ENCODE measurements at places on chromosomes 7 and 10. TPM values are rescaled to one million over a fixed set of nuclear protein-coding genes. Genes with fewer than 3 reads are reported as not detected.

DNA sequence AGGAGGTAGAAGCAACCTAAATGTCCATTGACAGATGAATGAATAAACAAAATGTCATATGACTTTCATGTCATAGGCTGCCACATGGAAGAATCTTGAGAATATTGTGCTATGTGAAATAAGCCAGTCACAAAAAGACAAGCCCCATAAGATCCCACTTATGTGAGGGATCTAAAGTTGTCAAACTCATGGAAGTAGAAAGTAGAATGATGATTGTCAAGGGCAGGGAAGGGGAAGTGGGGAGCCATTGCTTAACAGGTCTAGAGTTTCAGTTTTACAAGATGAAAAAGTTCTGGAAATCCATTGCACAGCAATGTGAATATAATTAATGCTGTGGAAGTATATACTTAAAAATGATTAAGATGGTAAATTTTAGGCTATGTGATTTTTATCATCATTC is 229.3 kb upstream of the KMT2E start:
- H3K27ac ChIP-seq = no peak overlapping the region
- no peaks in the 10 kb centered on the region for H3K4me1 ChIP-seq
- H3K27me3 ChIP-seq = no peaks in the 10 kb centered on the region
- H3K4me3 ChIP-seq = no peak overlapping the region

- H3K36me3 ChIP-seq = no peaks in the 10 kb centered on the region
- H3K4me1 ChIP-seq = no peaks in the 10 kb centered on the region
- no peak overlapping the region for H3K27ac ChIP-seq
- no peak for DNase-seq
- H3K4me3 ChIP-seq = no peak overlapping the region
- H3K27me3 ChIP-seq = no peaks in the 10 kb centered on the region
These were observed 174.0 kb downstream of the CELF2 start for GRCh38 chr10:11191678-11192077.

DNA sequence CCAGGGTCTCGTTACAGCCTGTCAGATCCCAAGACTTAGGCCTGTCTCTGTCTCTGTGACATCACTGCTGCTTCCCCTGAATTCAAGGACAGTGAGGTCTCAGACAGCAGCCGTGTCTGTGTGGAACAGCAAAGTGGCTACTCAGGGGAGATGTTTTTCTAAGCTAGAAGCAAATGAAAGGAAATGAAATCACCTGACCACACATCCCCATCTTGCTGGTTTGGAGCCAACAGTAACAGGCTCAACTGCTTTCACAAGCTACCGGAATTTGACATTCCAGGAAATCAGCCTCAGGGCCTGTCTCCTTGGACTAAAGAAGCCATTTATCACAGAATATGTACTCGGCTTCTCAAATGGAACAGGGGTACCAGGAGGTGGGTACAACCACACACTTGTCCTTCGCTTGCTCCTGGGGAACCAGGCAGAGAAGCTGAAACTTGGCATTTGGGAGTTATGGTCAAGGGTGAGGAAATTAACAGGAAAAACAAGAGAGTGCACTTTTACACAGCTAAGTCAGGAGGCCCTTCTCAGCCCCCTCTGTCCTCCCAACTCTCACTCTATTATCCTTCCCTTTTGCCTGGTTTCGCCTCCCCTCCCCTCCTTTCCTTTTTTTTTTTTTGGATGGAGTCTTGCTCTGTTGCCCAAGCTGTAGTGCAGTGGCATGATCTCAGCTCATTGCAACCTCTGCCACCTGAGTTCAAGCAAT is 73.2 kb downstream of the SPDYE5 start:
- no peaks in the 10 kb centered on the region for H3K36me3 ChIP-seq
- H3K4me3 ChIP-seq = no peak overlapping the region
- H3K27ac ChIP-seq = no peak overlapping the region
- no peak for DNase-seq

DNA sequence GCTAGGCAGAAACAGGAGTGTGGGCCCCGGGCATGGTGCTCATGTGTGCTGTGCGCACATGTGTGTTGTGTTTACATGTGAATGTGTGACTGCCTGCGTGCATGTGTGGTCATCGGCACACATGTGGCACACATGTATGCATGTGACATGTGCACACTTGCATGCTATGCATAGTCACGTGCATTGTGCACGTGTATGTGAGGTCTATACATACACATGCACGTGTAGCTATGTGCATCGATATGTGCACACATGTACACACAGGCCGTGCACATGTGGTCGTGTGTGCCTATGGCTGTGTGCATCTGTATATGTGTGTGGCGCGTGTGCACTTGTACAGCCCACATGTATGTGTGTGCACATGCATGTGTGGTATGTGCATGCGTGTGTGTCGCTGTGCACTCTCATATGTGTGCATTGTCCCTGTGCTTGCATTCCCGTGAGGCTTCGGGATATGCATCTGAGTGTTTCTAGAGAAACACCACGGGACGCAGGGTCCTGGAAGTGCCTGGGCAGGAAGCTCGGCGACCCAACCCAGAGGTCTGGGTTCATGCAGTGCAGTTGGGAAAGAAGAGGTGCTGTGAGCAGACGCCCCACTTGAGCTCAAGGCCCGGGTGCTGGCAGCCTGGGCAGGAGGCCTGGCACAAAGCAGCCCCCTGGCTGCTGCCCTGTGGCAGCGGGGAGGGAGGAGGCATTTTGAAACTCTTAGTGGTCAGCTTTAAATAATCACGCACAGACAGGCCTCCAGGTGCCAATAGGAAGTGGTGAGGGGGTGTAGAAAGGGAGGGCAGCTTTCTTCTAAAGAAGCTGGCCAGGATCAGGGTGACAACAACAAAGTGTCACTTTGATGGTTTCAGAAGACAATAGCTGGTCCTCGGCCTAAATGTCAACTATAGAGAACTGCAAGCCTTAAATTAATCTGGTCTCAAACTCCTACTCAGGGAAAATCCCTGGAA is 410.0 kb upstream of the MGMT start:
- no peaks in the 10 kb centered on the region for H3K27me3 ChIP-seq
- H3K4me1 ChIP-seq = no peaks in the 10 kb centered on the region
- DNase-seq = no peak
- H3K4me3 ChIP-seq = no peak overlapping the region

DNA sequence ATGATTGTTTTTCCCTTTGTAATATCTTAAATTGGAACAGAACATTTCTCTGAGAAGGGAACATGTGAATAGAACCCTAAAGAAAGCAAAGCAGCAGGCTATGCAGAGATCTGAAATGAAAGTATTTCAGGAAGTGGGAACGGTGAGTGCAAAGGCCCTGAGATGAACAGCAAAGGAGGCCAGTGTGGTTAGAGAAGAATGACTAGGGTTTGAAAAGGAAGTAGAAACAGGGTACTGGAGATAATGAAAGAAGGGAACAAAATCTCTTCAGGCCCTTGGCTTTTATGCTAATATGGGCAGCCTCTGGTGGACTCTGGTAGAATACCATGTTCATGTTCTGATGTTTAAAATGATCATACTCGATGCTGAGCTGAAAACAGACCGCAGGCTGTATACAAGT is 22.2 kb downstream of the ARHGAP21 start:
- no peaks in the 10 kb centered on the region for H3K36me3 ChIP-seq
- no peak for DNase-seq
- H3K4me1 ChIP-seq = no peaks in the 10 kb centered on the region
- H3K4me3 ChIP-seq = no peak overlapping the region
- no peaks in the 10 kb centered on the region for H3K27me3 ChIP-seq

GRCh38 chr10:92575961-92576360 is 2.1 kb upstream of the IDE start:
- no peaks in the 10 kb centered on the region for H3K36me3 ChIP-seq
- H3K27ac ChIP-seq = no peak overlapping the region
- DNase-seq = no peak
- H3K4me1 ChIP-seq = no peaks in the 10 kb centered on the region
- H3K27me3 ChIP-seq = no peaks in the 10 kb centered on the region

GRCh38 chr10:23196915-23197314 is 4.8 kb downstream of the PTF1A start:
- no peak for DNase-seq
- H3K4me1 ChIP-seq = no peaks in the 10 kb centered on the region
- H3K36me3 ChIP-seq = no peaks in the 10 kb centered on the region
- H3K27ac ChIP-seq = no peak overlapping the region
- peaks cover 74% of the 10 kb centered on the region for H3K27me3 ChIP-seq

GRCh38 chr7:65509368-65510186 is 135.9 kb downstream of the ZNF92 start:
- peaks cover 1% of the 10 kb centered on the region for H3K27me3 ChIP-seq
- no peaks in the 10 kb centered on the region for H3K4me1 ChIP-seq
- no peak overlapping the region for H3K27ac ChIP-seq
- H3K36me3 ChIP-seq = no peaks in the 10 kb centered on the region
- no peak overlapping the region for H3K4me3 ChIP-seq

DNA sequence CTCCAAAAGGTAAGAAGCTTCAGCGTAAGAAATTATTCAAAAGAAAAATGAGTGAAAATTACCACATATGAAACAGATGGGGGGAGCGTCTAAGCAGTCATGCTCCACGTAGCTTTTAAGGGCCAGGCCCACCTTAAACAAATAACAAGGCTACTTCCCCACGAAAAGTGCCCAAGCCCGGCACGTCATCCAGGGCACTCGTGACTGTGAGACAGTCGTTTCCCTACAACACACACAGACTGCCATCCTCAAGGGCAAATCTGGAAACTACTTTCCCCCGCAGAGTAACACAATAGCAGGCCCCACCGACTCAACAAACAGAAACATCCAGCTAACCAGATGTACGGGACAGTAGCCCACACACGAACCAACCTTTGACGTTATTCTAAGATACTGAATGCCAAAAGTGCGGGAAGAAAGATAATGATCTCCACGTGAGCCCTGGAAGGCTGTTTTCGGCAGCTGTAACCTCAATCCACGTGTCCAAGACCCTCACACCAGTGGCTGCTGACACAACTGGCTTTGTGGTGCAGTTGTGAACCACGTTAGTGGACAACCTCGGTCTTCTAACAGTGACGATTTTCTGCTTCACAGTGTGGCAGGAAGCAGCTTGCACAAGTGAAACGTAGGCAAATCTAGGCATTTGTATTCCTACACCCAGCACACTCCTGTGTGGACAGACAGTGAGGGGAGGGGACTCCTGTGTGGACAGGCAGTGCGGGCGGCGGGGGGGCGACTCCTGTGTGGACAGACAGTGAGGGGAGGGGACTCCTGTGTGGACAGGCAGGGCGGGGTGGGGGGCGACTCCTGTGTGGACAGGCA is 251.7 kb downstream of the ZMYND11 start:
- H3K36me3 ChIP-seq = no peaks in the 10 kb centered on the region
- H3K27me3 ChIP-seq = no peaks in the 10 kb centered on the region
- H3K4me3 ChIP-seq = no peak overlapping the region
- no peaks in the 10 kb centered on the region for H3K4me1 ChIP-seq

- H3K4me3 ChIP-seq = no peak overlapping the region
- H3K27ac ChIP-seq = no peak overlapping the region
- H3K36me3 ChIP-seq = no peaks in the 10 kb centered on the region
- no peak for DNase-seq
- H3K27me3 ChIP-seq = no peaks in the 10 kb centered on the region
These were observed 93.8 kb downstream of the ZRANB1 start for GRCh38 chr10:125035588-125036295.

DNA sequence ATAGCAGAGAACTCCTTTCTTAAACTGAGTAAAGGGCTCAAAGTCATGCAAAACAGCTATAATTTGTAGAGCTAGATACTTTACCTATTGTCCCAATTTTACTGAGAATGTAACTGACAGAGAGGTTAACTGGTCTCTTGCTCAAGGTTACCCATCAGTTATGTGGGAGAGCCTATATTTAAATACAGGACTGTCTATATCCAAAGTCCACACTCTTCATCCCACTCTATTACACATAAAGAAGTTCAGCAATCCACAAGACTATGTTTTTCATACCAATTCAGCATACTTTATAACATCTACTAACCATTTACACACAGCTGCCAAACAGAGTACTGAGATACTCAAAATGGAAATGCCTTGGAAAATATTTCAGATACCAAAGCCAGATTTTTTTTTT is 100.2 kb downstream of the MICU1 start:
- H3K4me3 ChIP-seq = no peak overlapping the region
- H3K27ac ChIP-seq = no peak overlapping the region
- H3K36me3 ChIP-seq = no peaks in the 10 kb centered on the region
- H3K27me3 ChIP-seq = no peaks in the 10 kb centered on the region

- no peaks in the 10 kb centered on the region for H3K27me3 ChIP-seq
- no peak for DNase-seq
- no peaks in the 10 kb centered on the region for H3K36me3 ChIP-seq
- H3K4me3 ChIP-seq = no peak overlapping the region
These were observed 15.8 kb downstream of the ATP6V1F start for GRCh38 chr7:128878226-128879105.

The FAM180A gene
- total RNA-seq = 0.45 TPM

The MMRN2 gene
- total RNA-seq = 7.4 TPM

The HABP2 gene
- 0.79 TPM for total RNA-seq

The ZNF25 gene
- 4.2 TPM for total RNA-seq

The FGFR2 gene
- 25.6 TPM for total RNA-seq

The ETV1 gene
- total RNA-seq = 4.3 TPM

The HPS6 gene
- 21.9 TPM for total RNA-seq
